RWPE1 (cell line): ENCODE measurements at places on chromosomes 5 and 9.

DNA sequence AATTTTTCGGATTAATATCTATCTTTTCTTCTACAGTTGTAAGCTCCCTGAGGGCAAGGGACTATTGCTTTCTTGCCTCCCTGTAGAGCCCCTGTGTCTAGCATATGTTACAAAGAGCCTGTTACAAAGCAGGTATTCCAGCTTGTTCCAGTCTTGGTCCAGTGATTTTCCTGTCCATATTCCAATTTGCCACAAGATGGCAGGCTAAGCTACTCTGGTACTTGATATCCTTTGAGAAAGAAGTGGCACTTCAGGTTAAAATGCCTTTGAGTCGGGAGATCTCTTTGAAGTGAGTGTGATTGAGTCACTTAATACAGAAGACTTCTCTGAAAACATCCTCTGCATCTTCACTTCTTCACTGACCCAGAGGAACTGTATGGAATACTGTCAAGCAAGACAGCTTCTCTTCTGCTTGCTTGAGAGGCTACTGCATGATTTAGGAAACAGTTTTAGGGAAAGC lies 24.5 kb downstream of the CAVIN4 start:
- peak; percentile 64 for DNase-seq

DNA sequence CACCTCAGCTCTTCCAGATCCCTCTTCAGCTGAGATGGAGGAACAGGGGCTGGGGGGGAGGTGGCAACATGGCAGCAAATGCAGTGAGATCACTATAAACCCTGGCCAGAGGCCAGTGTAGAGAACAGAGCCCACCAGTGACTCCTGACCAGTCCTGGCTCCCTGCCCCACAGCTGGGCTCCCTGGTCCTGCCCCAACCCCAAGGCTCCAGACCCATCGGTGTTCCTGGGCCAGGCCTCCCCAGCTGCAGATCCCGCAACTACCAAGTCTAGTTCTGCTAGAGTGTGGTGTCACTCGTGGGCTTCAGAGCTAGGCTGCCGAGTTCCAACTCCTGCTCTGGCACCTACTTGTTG lies 16.8 kb downstream of the AKNA start:
- no peak for DNase-seq

- DNase-seq, result peak; percentile 45
These were observed 2.0 kb downstream of the UBE2R2 start for GRCh38 chr9:33818847-33819500.

DNA sequence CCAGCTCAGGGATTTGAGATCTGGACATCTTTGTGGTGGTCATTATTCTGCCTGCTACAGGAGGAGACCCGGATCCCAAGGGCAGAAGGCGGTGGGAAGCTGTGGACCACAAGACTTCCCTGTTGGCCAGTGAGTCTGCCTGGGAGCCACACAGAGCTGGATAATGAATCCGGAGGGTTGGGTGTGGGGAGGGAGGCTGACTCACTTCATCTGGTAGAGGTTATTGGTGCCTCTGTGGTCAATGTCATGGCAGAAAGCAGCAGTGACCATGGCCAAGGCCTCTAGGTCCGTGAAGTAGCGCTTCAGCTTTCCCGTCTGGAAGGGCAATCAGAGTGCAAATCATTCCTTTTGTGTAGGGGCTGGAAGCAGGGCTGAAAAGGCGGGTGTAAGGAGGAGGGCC lies 58.5 kb downstream of the PDE6A start:
- DNase-seq, result no peak

GRCh38 chr9:98263482-98264357 lies 8.3 kb upstream of the TBC1D2 start:
- DNase-seq, result peak; percentile 90

DNA sequence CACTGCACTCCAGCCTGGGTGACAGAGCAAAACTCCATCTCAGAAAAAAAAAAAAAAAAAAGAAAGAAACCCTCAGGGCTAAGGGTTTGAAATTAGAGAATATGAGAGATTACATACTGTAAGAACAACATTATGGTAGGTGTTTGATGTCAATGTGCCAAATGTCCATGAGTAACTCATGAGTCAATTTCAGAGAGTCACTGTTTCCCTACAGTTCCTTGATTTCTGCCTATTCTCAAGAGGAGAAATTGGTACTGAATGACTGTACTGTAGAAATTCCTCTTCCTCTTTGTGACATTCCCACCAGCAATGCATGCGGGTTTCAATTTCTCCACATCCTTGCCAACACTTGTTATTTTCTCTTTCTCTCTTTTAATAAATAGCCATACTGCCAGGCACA lies 35.2 kb downstream of the MARVELD2 start:
- peak; percentile 89 for DNase-seq

- DNase-seq, result no peak
These were observed 9.8 kb upstream of the CTSL start for GRCh38 chr9:87716141-87716540.

- no peak for DNase-seq
These were observed 69.5 kb upstream of the ALDH1A1 start for GRCh38 chr9:73022353-73022752.

DNA sequence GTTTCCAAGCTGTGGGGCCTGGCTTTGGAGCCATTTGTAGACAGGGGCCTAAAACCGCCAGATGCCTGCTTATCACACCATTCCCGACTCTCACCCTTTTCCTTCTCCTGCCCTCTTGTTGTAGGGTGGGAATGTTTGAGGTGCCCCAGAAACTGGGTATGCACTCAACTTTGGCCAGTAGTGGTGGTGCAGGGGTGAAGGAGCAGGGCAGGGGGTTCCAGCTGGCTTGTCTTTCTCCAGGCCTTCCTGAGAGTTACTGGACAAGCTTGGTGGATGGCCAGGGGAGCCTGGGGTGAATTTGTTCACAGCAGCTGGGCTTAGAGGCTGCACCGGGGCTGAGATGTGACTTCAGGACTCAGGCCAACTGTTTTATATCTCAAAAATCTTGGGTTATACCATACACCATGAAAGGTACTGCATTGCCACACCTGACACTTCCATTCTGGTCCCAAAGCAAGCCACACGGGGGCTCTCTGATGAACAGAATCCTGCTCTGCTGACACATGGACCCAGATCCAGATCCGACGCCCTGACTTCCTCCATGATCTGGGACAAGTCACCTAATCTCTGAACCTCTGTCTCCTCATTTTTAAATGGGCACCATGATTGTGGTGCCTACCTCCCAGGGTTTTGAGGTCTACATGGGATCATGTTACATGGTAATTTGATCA lies 62.1 kb downstream of the DAB2IP start:
- DNase-seq, result no peak

DNA sequence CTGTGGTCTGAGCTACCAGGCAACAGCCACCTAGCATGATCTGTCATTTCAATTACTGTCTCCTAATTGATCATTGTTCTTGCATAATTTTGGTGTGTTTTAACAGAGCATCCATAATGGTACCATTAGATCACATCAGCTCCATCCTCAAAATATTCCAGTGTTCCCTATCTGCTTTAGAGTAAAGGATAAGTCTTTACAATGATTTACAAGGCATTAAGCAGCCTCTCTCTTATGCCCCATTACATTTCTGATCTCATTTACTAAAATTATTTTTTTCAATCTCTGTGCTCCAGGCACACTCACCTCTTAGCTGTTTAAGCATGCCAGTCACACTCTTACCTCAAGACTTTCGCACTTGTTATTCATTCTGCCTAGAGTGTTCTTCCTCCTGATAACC lies 389.9 kb upstream of the PTPRD start:
- no peak for DNase-seq

DNA sequence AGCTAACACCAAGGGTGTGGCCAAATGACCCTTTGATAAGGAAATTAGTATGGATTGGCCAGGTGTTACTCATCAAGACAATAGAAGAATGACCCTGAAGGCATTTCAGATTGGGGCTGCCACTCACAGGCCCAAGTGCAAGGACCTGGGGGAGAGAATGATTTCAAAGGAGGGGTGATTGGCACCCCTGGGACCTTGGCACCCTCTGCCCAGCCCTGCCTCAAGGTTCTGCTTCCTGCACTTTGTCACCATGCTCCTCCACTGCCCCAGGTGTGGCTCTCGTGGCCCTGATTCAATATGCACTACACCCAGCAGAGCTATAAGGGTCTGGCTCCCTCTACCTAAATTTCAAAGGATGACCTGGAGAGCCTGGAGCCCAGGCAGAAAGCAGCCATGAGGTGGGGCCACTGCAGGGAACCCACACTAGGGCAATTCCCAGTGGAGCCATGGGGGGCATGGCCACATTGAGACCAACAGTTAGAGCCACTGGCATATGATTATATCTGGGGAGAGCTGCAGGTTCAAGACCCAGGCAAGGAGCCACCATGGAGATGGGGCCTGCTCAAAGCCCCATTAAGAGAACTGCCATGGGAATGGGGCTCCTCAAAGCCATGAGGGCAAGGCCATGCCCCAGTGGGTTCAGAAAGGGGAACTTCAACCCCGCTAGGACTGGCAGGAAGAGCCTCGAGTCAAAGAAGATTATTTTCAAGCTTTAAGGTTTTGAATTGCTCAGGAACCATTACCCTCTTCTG lies 93.0 kb downstream of the CEMIP2 start:
- DNase-seq, result no peak
